AG09309 (cell line): ENCODE measurements at places on chromosomes 11 and 22.

GRCh38 chr22:38783095-38783615, 10.8 kb downstream of the DNAL4 start:
- no peak for DNase-seq

DNA sequence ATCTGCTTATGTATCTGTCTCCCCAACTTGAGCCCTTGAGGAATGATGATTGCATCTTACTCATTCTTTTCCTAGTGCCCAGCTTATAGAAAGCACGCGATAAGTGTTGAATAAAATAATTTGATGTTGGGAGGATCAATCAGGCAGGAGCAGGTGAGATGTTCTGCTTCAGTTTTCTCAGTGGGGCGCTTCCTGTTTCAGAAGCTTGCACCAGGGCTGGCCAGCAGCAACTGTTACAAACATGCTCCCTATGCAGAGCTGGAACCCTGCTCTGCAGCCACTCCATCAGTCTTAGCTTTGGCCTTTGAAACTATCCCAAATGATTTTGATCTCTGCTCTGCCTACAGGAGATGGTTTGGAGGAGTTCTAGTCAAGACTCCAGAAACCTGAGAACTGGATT, 3.9 kb downstream of the ENDOD1 start:
- no peak for DNase-seq

DNA sequence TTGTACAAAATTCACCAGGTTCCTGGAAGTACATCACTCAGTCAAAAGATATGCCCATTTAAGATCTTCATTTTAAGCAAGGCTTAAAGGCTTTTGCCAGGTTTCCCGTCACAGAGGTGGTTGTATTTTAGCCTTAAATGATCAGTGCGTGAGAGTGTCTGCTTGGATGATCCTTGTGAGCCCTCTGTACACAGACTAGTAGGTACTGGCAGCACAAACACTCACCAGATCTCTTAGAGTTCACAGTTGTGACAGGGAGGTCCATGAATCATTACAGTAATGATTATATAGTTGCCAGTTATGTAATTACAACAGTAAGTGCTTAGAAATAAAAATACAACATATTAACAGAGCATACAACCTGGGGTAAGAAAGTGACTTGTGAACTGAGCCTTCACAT, 84.2 kb upstream of the SLC25A18 start:
- DNase-seq = no peak

GRCh38 chr11:79353706-79354105, 87.1 kb downstream of the TENM4 start:
- DNase-seq = no peak

DNA sequence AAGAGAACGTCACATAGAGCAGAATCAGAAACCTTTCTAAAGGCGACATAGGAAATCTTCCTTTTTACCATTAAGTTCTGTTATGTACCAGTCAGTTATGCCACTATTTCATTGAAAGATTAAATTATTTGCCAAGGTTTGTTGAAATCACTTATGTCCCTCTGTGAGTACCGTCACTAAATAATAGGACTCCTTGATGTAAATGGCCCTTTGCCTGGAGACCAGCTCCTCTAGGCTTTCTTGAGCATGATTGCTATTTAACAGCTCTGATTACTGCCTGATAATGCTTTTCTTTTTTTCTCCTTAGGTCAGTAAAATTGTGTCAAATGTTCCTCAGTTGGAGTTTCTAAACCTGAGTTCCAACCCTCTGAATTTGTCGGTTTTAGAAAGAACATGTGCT, 29.3 kb downstream of the TBCEL start:
- DNase-seq = no peak

- DNase-seq = no peak
Measured at GRCh38 chr11:15194671-15195415, 80.1 kb downstream of the INSC start.

DNA sequence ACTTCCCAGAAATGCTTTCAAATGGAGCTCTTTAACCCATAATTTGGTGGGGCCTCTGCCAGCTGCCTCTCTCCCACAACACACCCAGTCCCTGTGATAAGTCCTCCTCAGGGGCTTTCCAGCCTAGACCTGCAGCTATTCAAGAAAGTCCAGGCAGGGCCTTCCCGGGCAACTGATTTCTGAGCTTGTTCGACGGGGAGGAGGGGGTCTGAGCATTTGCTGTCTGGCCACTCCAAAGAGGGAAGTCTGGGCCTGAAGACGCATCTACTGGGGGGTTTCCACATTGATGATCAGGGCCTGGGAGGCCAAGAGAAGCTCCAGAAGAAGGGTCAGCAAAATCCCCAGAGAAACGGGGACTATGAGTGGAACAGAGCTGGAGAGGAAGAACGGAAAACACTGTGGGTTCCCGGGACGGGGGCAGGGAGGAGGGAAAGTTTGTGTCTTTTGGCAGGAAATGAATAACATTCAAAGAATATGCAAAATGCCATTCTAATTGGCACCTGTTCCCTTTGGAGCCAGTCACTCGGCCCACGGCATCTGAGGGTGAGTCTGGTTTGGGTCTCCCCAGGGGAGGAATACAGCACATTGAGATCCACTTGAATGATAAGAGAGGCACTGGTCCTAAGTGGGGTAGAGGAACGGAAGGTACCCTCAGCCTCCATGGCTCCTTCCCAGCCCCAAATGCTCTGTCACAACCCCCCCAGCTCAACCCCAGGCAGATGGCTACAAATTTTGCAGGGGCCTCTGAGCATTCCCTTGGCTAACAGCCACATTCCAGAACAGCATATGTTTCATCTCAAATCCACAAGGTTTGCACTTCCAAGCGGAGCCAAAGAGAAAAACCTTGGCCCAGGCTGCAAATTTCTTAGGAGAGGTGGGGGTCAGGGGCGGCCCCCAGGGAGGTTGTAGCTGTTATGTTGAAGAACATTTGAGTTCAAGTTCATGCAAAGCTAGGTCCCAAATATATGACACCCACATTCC, 72.0 kb downstream of the RPUSD4 start:
- no peak for DNase-seq

DNA sequence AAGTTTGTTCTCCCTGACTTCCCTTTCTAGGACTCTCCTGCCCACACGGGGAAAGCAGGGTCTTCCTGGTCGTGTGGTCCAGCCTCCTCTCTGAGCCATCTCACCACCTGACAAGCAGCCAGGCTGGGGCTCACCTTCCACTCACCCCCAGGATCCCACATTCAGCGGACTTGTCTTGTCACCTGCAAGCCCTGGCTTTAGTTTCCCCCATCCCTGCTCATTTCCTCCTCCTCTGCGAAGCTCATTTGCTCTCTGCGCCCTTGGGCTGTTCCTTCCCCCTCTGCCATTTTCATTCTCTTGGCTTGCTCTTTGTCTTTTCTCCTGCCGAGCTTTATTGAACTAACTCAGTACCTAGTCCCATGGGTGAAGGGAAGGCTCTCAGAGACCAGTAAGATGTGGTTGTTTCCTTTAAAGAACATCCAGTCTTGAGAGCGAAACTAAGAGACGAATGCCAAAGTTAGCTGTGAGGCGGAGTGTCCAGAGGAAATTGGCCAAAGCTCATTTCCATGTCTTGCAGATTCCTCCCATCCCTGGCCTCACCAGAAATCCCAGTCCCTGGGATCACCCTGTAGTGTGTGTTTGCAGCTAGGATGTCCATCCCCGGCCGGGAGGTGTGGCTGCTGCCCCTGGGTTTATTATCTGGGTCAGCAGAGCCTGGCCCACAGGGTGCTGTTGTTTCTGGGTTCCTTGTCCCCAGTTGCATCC, 2.0 kb downstream of the ST14 start:
- DNase-seq = no peak

DNA sequence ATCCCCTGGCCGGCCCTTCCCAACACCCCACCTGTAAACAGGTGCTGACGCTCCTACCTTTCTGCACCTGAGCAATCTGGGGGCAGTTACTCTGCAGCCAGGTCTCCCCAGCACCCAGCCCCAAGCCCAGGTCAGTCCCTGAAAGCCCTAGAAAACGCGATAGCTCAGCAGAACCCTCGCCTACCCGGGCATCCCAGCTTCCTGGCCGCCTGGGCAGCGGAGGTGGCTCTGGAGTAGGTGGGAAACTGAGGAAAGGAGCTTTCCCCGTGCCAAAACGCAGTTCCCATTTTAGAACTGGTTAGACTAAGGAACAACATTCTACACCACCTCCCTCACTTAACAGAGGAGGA, 445 bp downstream of the SYTL2 start:
- DNase-seq = no peak

GRCh38 chr11:58968251-58968711, 29.0 kb downstream of the GLYATL1 start:
- no peak for DNase-seq

- DNase-seq = no peak
Measured at GRCh38 chr11:117713538-117713991, 83.5 kb downstream of the DSCAML1 start.

GRCh38 chr11:5036669-5037068, 9.7 kb upstream of the OR52J3 start:
- DNase-seq = no peak

- no peak for DNase-seq
Measured at GRCh38 chr22:41302811-41303210, 1.5 kb downstream of the ZC3H7B start.

GRCh38 chr11:66239998-66240780, 28.2 kb upstream of the RAB1B start:
- no peak for DNase-seq

- DNase-seq = no peak
Measured at GRCh38 chr11:120642196-120642894, 130.8 kb downstream of the GRIK4 start.

GRCh38 chr22:20989323-20990138, 7.4 kb downstream of the LZTR1 start:
- no peak for DNase-seq

DNA sequence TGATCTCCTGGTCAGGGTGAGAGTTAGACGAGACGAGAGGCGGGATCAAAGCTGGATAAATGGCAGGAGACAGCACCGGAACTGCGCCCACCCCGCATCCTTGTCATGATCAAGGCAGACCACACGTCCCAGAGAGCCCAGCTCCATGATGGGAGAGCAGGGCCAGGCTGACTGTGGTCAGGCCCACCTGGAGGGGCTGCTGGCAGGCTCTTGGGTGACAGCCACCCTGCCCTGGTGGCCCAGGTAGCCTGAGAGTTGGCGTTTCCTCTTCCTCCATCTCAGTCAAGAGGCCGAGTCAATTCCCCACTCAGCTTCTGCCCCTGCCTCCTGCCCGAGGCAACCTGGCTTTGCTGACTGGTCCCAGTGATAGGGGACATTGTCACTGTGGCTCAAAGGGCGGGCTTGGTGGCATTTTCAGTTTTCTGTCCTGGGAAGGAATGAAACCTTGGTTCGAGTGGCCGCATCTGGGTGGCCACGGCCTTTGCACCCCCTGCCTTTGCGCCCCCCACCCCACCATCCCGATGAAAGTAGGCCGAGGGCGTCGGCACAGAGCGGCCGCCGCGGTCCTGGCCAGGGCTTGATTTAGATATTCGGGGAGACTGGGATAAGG, 60.8 kb upstream of the PPARA start:
- DNase-seq = no peak

GRCh38 chr11:101915791-101916291, 481 bp downstream of the ANGPTL5 start:
- DNase-seq = peak; percentile 34

GRCh38 chr22:16915701-16916100, 90.5 kb upstream of the XKR3 start:
- DNase-seq = no peak

DNA sequence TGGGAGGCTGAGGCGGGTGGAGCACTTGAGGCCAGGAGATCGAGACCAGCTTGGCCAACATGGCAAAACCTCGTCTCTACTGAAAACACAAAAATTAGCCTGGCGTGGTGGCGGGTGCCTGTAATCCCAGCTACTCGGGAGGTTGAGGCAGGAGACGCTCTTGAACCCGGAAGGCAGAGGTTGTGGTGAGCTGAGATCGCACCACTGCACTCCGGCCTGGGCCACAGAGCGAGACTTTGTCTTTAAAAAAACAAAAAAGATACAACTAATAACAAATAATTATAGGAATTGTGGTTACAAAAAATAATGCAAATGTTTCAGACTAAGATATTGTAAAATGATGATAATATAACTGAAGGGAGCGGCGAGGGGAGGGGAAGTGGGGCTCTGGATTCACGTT, 90.3 kb upstream of the RTL6 start:
- no peak for DNase-seq

- peak; percentile 72 for DNase-seq
Measured at GRCh38 chr11:64747961-64748665, 4.2 kb upstream of the RASGRP2 start.

- peak; percentile 17 for DNase-seq
Measured at GRCh38 chr11:75706260-75706729, 11.3 kb upstream of the MOGAT2 start.

GRCh38 chr22:39960791-39961746, 872 bp downstream of the TMA7B start:
- peak; percentile 77 for DNase-seq

DNA sequence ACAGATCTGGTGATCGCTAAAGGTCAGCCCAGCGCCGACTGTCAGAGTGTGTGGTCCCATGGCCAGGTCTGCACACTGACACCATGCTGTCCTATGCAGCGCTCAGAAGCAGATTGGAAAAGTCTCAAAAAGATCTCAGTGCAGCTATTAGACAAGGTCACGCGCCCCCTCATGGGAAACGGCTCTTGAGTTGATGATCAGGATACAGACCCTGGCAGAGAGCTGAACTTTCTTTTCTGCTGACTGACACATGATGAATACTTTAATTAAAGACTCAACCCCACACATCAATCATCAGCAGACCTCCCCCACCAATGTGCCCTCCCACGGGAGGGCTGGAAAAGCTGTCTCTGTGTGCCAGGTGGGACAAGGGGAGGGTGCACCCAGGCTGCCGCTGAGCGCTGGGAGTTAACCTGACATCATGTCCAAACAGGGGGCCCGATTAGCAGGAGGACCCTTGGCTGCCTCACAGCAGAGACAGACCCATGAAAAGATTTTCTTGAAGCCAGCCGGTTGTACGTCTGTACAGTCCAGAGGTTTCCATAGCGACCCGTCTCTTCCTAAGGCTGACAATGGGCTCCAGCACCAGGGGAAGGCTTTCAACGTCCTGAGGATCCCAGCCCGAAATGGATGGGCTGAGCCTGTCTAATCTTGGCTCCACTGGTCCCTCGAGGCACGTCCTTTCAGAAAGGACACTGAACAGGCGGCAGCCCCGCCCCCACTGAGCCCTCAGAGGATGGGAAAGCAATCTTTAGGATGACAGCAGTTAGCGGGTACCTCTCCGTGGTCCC, 26.9 kb downstream of the RASD2 start:
- no peak for DNase-seq

DNA sequence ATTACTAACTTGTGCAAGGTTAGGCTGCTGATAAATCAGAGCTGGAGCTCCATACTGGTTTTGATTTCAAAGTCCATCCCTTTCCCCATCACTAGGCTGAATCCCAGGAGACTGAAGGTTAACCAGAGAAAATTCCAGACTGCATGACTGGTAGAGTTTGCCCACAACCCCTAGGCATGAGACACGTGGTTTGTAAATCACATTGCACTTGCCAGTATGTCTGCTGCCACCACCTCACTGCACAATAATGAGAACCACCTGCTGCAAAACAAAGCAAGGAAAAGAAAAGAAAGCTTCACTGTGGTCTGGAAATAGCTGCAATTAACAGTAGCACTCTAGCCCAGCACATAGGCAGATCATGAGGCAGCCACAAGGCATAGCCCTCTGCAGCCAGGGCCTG, 67.6 kb upstream of the NTM start:
- DNase-seq = peak; percentile 79

- no peak for DNase-seq
Measured at GRCh38 chr22:29345932-29346331, 30.4 kb upstream of the RASL10A start.
